SJCRH30 (cell line): ENCODE measurements at places on chromosomes 7 and 10. TPM values are rescaled to one million over a fixed set of nuclear protein-coding genes. Genes with fewer than 3 reads are reported as not detected.

DNA sequence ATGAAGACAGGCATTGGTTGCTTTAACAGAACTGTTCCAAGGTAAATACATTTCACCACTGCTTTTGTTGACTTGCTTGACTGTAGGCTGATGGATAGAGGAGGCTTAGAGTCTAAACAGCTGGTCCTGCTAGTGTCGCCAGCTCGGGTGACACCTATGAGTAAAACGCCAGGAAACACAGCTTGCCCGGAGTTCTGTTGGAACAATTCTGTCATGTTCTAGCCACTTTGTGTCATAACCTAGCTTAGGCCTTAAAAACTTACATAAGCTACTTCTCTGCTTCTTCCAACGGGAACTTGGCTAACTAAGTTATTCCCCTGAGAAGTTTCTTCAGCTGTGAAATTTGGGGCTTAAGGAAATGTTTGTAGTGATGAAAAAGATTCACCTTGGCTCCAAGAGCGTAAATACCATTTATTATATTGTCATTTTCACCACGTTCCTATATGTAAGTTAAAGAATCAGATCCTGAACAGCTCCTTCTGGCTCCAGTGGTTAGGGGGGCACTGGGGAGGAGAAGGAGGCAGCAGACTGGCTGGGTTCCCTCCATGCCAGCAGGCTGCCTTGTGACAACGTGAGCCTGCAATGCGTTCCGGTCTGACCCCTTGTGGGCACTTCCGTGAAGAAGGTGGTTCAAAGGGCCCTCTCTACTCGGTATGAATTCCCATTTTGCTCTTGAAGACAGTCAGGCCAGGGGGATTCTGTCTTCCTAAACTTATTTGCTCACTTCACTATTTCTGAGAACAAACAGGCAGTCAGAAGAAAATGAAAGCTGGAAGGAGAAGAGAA lies 253.2 kb downstream of the BMPER start:
- no peak for DNase-seq

DNA sequence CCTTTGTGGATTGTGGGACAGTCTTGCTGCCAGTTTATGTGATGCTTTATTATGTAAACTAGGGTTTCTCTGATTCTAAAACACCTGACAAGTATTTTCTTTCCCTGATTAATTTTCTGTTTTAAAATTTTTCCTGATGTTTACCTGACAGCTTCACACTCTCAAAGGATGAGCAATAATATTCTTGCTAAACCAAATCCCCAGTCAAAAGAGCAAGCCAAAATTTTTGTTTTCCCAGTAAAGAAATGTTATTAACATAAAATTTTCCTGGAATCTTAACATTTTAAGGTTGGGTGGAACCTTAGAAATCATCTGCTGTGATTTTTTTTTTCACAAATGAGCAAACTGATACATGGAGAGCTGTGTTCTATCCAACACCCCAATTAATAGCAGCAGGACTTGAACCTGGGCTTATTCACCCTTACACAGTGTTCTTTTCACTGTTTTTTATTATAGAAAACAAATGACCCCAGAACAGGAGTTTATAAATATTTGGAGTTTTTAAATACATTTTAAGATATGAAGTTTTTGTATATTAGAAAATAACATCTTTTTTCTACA lies 185.2 kb upstream of the VIPR2 start:
- DNase-seq, result no peak

DNA sequence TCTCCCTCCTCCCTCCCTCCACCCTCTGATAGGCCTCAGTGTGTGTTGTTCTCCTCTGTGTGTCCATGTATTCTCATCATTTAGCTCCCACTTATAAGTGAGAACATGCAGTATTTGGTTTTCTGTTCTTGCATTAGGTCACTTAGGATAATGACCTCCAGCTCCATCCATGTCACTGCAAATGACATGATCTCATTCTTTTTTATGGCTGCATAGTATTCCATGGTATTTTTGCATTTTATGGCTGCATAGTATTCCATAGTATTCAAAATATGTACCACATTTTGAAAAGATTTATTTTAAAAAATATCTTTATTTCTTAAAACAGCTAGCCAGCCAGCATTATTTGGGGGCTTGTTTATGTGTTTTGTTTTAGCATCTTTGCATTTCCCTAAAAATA lies 275.6 kb downstream of the SFMBT2 start:
- DNase-seq, result no peak

DNA sequence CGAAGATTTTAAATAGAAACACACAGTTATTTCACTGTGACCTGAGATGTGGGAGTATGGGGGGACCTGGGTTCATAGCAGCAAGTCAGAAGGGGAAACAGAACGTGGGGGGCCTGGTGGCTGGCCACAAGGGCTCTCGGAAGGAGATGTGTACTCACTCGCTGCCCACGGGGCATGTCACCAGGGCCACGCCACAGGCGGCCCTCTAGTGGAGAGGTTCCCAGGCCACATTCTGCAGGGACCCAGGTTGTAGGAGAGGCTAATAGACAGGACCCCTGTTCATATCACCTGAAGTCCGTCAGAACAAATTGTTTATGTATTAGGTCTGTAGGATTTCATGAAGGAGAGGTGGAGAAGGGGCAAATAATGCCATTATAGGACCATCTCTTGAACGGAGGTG lies 25.1 kb upstream of the SVOPL start:
- DNase-seq, result no peak

DNA sequence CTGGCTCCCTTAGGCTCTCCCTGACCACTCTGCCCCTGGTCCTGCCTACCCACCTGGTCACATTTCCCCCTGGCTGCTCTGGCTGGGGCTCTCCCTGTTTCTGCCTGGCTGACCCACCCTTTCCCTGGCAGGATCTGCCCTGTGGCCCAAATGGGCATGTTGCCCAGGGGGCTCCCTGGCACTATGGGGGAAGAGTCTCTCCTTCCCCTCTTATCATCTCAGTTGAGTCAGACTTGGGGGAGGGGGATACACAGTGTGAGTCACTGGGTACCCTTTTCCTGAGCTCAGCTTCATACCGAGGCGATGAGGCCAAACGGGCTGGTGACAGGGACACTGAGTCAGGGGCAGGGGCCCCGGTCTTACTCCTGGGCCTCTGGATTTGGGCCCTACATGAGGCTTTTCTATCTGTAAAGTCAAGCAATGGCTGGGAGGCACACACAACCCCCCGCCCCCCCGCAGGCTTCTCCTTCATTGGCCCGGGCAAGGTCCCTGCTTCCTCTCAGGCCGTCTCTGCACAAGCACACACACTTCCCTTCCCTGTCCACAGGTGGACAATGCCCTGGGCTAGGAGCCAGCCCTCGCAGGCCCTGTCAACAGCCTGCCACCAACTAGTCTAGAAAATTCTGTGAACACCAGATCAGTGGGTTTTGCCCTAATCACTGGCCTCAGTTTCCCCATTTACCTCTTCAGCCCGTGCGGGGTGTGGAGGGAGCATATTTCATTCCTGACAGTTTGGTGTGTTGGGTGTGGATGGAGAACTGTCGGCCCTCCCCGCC lies 627 bp upstream of the FLNC start:
- peak; percentile 60 for DNase-seq

- DNase-seq, result no peak
These were observed 46.5 kb upstream of the PTN start for GRCh38 chr7:137390076-137390475.

CRYGN gene
- not detected in 2 replicates for total RNA-seq

DNA sequence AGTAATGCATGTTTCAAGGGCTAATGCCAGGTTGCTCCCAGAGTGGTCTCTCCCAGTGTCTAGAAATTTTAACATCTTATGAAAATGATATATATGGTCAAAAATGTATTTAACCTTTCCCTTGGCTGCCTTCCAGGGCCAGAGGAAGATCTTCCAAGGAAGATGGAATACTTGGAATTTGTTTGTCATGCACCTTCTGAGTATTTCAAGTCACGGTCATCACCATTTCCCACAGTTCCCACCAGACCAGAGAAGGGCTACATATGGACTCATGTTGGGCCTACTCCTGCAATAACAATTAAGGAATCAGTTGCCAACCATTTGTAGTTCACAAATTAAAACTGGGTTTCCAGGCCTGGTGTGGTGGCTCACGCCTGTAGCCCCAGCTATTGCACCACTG lies 9.0 kb downstream of the GATAD1 start:
- no peak for DNase-seq

- DNase-seq, result no peak
These were observed 126.5 kb downstream of the MYL10 start for GRCh38 chr7:101502466-101503098.

- no peak for DNase-seq
These were observed 58.8 kb downstream of the CREM start for GRCh38 chr10:35185260-35186034.

KNDC1 gene
- total RNA-seq, result 1.1 TPM in 1 of 2 replicates, not detected in the other

DNA sequence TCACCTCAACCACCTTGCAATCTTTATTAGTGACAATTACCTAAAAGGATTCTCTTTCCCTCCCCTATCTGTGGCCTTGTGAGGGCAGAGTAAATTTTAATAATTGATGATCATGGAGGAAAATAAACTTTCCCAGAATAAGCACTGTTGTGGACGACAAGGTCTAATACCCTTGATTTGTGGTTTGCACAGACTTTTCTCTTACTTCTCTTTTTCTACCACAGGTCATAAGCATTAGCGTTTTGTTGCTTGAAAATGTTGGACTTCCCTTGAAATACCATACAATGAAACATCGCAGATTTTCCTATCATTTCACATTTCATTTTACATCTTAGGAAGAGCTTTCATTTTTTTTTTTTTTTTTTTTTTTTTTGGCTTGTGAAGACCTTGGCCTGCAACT lies 188.1 kb upstream of the TMEM72 start:
- no peak for DNase-seq

- peak; percentile 61 for DNase-seq
These were observed 2.0 kb upstream of the BLVRA start for GRCh38 chr7:43756368-43757072.

DNA sequence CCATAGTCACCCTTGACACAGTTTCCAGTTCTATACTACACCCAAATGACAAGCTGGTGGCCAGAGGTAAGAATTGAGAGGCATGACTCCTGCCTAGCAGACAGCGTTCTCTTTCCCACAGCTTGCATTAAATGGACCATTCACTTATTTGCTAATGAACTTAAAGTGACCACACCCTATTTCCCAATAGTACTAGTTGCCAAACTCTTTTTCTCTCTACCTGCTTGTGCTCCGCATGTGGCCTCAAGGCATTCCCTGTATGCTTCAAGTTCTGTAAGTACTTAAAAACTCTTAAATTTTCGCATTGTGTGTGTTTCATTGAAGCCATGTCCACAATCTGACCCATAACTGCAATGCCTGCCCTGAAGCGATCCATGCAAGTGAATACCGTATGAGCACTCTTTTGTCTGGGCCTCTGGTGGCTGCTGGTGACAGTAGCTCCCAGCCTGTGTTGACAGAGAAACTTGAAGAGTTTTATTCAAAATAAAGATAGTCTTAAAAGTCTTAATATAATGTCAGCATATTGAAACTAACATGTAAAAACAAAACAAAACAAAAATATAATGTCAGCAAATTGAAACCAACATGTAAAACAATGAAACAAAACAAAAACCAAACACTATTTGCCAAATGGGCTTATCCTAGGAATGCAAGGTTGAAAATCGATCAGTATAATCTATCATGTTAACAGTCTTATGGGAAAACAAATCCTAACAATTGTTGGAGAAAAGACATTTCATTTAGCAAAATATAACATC lies 73.6 kb downstream of the CCSER2 start:
- no peak for DNase-seq

NUTM2A gene
- total RNA-seq, result 0.30 and 0.48 TPM in 2 replicates

DNA sequence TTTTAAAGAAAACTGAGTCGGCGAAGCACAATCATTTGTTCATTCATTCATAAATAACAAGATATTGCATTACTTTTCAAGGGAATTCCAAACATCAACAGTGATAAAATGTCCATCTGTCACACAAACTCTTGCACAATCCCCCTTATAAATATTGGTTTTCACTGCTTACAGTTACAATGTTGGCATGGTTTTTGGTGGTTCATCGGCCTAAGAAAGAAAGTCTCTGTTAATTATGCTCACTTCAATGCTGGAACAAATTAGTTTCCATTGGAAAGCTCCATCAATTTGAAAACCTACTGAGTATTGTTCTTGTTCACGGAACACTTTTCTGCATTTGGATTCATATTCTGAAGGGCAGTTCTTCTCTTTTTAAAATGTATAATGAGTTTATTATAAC lies 188.5 kb downstream of the JAZF1 start:
- DNase-seq, result no peak

CPA1 gene
- total RNA-seq, result 0.81 and 1.1 TPM in 2 replicates

GRCh38 chr7:23893942-23894891 lies 184.2 kb downstream of the STK31 start:
- DNase-seq, result peak; percentile 12

DNA sequence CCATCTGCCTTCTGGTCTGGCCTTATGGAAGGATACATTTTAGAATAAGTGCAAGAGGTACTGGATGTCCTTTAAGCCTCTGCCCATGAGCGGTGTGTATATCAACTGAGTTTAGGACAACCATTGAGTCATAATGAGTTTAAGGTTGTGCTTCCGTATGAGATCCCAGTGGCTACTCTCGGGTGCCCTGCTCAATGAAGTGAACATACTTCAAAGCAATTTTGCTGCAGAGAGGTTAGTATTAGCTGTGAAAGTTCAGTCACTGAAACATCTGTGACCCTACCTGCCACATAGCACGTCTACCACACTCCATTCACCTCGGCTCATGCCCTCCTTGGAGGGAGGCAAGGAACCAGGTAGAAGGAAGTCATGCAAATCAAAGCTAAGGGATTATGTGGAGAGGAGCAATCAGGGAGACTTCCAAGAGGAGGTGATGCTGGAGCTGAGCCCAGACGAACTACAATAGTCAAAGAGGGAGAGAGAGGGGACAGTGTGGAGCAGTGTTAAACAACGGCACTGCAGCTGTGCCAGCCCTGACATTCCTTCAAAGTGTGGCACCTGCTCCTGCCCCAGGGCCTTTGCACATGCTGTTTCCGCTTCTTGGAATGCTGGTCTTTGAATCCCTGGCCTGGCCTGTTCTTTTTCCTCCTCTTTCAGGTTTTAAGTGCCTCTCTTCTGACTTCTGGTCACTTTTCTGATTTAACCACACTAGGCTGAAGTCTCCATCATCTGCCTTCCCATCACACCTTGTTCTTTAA lies 25.4 kb downstream of the BTBD16 start:
- no peak for DNase-seq

RAMP3 gene
- not detected in 2 replicates for total RNA-seq

GRCh38 chr10:100576282-100576635 lies 40.5 kb downstream of the HIF1AN start:
- DNase-seq, result no peak

TRUB1 gene
- total RNA-seq, result 24.4 and 29.7 TPM in 2 replicates

DNA sequence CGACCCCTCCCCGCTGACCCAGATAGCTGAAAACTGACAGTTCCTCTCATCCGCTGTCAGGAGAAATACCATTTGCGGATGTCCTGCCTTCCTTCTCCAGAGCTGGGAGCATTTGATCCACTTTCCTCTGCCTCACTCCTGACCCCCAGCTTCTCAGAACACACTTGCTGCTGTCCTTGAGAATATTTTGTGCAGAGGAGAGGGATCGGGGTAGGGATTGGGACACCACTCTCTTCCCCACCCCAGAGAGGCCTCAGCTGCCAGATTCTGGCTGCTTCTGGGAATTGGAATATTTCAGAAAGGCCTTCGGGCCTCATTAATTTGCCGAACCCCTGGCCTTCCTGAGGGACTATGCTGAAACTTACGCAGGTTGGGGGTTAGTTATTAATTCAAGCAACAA lies 97.0 kb downstream of the C10orf105 start:
- DNase-seq, result no peak
